ENCODE measurements at places on chromosomes 5 and 9. TPM values are rescaled to one million over a fixed set of nuclear protein-coding genes. Genes with fewer than 3 reads are reported as not detected.

Gene CSF2
- total RNA-seq = not detected

Gene KCNIP1
- total RNA-seq = 3.0 TPM

Gene DMRTA1
- 1.4 TPM for total RNA-seq

Gene SMARCA2
- 183 TPM for total RNA-seq

Gene RNF183
- 0.26 TPM for total RNA-seq

Gene GRM6
- not detected for total RNA-seq

Gene BTNL9
- total RNA-seq = 7.0 TPM

Gene FGF1
- total RNA-seq = 5.1 TPM

Gene STPG3
- not detected for total RNA-seq

Gene C9orf50
- not detected for total RNA-seq

Gene SEC61B
- total RNA-seq = 65.0 TPM

Gene SOHLH1
- total RNA-seq = not detected

Gene NKD2
- total RNA-seq = 1.3 TPM

Gene ANGPTL2
- 37.7 TPM for total RNA-seq

Gene PKD2L2
- 0.21 TPM for total RNA-seq

Gene IFNA21
- total RNA-seq = not detected

Gene ESM1
- 1.8 TPM for total RNA-seq

Gene C5
- 18.1 TPM for total RNA-seq

Gene ADGRD2
- total RNA-seq = not detected

Gene FOXD4L4
- total RNA-seq = not detected

Gene ATP10B
- total RNA-seq = 3.4 TPM

Gene SHOC1
- not detected for total RNA-seq

Gene FOXD4
- not detected for total RNA-seq

Gene THBS4
- 3.9 TPM for total RNA-seq

Gene GTF3C4
- 18.2 TPM for total RNA-seq

Gene FOXI1
- total RNA-seq = not detected

Gene GRXCR2
- total RNA-seq = not detected

Gene NUTM2F
- not detected for total RNA-seq

Gene PRRX2
- 8.6 TPM for total RNA-seq

Gene DND1
- not detected for total RNA-seq
